ENCODE measurements at places on chromosomes 5 and 9.
A peak's percentile ranks its signal among the peaks of the same experiment; 100 is the strongest.

- no peak for DNase-seq
These were observed 67.4 kb downstream of the NSUN2 start for GRCh38 chr5:6565492-6565891.

GRCh38 chr5:1709171-1709803 is 90.3 kb downstream of the MRPL36 start:
- no peak for DNase-seq

- DNase-seq: no peak
These were observed 6.9 kb downstream of the PCDHGA12 start for GRCh38 chr5:141437221-141437620.

DNA sequence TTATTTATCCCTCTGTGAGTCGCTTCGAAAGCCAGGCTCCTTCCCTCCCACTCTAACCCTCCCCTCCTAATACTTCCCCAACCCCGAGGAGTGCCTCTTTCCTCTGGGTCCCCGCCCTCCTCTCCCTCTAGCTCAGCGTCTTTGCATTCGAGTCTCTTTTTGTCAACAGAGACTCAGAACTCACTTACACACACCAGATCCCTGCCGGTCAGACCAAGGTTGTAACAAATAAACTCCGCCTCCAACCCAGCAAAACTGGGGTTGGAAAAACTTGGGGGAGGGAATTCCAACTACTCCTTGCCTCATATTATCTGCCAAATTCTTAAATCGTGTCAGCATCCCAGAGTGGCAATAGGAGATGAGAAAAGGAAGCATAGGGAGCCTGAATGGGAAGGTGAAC is at the start of gene HTR1A:
HTR1A (minus strand) TSS at position 167 of the 400 bp plus-strand sequence. CDS start 726 bp downstream, outside the sequence.
- DNase-seq: no peak

DNA sequence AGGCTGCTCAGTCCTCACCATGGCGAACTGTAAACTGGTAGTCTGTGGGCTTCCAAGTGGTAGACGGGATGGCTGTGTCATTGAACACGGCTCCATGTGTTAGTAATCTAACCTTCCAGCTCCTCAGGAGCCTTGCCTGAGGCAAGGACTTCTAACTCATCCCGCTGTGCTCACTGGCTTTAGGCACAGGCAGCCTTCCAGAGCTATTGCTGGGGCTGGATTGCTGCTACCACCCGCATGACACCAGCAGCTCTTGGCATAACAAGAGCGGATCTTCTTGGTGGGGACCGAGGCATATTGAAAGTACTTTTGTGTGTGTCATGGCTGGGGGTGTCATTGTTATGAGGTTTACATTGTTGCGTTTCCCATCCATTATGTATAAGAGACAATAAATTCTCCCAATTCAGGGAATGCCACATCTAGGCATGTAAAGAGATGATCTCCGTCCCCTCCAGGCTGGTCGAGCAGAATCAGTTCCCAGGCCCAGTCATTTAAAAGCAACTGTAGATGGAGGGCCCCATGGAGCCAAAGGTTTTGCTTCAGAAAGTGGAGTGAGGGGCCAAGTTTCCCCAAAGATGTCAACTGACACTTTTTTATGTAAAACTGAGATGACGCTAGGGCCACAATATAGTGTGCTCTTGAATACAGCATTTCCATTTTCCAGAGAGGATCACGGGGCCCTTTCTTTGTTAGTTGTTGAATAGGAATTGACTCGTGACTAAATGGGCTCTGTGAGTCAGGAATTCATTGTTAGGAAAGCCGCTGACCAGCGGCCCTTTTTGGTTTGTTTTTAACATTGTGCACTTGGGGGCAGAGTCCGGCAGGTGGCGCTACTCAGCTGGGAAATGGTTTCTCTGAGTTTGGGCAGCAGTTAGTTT is 759.5 kb downstream of the TAF11L14 start:
- peak; percentile 37 for DNase-seq

DNA sequence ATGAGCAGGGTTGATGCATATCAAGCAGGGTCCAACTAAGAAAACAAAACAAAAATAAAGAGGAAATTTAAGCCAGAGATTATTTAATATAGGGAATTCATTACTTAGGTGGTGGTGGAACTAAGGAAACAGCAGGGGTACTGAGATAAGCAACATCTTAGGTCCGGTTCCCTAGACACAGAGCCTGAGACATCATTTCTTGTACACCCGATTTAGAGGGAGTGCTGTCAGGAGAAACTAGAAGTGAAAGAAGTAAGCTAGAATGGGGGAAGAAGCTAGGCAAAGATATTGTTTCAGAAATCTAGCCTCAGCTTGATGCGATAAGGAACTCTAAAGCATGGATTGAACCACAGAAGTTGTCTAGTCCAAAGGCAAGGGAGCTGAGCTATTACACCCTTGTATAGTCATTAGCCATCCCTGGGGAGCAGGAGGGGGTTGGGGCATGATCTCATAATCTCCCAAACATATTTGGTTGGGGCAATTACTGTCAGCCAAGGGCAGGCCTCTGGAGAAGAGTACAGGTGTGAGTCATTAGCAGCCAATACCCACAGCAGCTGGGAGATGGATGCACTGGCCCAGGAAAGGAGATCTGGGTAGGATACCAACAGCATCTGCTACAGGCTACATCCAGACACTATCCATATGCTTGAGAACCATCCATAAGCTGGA is 194.5 kb downstream of the ARL15 start:
- no peak for DNase-seq

All from right renal pelvis (tissue), 4 donors.